ENCODE measurements at places on chromosomes 4 and X.

DNA sequence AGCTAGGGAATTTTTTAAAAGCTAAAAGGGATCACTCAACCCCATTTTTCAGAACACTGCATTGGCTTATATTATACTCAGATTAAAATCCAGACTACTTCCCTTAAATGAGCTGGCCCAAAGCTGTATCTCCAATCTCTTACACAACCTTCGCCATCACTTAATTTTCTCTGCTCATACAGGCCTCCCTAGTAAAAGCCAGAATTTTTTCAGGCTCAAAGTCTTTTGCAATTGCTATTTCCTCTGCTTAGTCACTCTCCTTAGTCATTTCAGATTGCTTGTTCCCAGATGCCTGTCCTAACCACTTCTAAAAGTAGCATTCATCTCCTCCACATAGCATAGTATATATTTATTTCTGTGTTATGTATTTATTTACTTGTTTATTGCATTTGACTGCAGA, 1587.9 kb upstream of the ADGRL3 start:
- DNase-seq: no peak

DNA sequence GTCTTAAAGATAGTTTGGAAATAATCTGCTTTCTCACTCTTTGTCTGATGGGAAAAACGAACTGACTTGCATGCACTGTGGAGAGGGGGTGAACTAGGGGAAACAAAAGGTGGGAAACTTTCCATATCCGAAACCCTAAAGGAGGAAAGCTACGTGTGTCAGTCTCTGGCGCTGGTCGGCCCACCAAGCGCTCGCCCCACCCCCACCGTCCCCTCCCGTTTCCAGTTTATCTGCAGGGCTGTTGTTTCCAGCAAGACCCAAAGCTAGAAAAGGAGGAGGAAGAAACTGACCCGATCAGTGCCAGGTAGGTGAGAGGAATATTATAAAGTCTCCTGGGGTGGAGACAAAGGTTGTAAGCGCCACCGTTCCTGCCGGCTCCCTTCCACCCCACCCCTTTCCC, 552 bp downstream of the TCEAL9 start:
- DNase-seq: no peak

DNA sequence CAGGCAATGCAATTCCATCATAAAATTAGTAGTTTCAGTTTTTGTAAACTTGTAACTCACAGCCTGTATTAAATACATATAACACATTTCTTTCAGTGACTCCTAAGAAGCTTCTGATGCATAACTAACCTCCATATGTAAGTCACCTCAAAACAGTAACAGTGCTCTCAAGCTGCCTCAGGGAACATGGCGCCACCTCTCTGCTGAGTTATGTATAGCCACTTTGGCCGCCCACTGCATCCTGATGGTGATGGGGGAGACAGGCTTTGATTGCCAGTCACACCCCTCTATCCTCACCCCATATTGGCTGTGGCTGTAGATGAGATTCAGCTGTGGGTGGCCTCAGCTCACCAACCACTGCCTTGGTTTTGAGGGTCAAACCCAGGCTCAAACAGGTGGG, 54.3 kb downstream of the LRBA start:
- DNase-seq: peak; percentile 65

- peak; percentile 2 for DNase-seq
Measured at GRCh38 chr4:190016369-190017289, 10.4 kb downstream of the FRG2 start.

- no peak for DNase-seq
Measured at GRCh38 chrX:15814771-15815365, 24.6 kb downstream of the ZRSR2 start.
